ENCODE measurements at places on chromosomes 5 and 9.

GRCh38 chr5:142585451-142585850 is 100.4 kb downstream of the FGF1 start:
- no peak for DNase-seq

GRCh38 chr9:107299437-107299836 is 16.4 kb downstream of the RAD23B start:
- no peak for DNase-seq

GRCh38 chr5:74186356-74187315 is 453.9 kb downstream of the ENC1 start:
- DNase-seq = no peak

GRCh38 chr5:176703857-176704256 is 56.6 kb downstream of the TSPAN17 start:
- DNase-seq = no peak

- DNase-seq = no peak
Observed at GRCh38 chr5:33229216-33229615, 211.5 kb upstream of the TARS1 start.

- DNase-seq = no peak
Observed at GRCh38 chr9:136838314-136839228, 3.7 kb upstream of the AJM1 start.

- DNase-seq = no peak
Observed at GRCh38 chr5:95823738-95824609, 1.4 kb upstream of the GLRX start.

DNA sequence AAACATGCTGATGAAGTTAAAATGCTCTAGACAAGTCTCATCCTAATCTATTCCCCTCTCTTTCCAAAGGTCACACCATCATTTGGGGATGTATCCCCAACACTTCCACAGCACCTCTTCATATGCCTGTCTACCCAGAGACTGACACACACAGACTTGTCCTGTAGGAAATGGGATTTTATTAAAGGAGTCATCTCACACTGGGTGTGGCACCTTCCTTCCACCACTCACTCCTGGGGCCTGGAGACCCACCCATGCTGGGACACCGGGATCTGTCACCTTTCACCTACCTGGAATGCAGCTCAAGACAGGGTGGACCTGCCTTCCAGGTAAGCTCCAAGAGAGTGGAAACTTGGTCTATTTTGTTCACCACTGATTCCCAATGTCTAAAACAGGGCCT is 99.4 kb upstream of the HAND1 start:
- no peak for DNase-seq

- DNase-seq = no peak
Observed at GRCh38 chr9:109907810-109908458, 127.9 kb downstream of the PALM2AKAP2 start.

DNA sequence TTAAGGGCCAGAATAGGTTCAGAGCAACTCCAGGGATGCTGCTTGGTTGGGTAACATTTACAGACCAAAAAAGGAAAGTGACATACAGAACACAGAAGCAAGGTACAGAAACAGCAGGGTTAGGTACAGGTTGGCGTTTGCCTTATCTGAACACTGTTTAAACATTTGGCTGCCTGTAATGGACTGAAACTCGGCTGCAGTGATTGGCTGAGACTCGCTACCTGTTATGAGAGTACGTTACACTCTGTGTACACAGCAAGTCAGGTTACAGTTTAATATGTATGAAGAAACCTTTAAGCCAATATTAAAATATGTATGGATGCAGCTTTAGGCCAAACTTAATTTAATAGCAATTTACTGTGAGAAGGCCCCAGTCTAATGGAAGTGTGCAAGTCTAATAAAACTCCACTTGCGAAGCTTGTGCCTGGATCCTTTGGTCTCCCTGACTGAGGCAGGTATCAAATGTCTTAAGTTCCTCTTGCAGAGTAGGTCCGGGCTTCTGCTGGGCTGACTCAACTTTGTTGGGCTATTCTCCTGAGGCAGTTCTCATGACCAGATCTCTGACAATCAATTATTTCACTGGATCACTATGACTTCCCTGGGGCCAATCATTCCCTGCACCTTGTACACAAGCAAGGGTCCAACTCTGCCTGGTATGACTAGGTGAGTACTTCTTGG is 204.9 kb downstream of the ZNF462 start:
- no peak for DNase-seq

DNA sequence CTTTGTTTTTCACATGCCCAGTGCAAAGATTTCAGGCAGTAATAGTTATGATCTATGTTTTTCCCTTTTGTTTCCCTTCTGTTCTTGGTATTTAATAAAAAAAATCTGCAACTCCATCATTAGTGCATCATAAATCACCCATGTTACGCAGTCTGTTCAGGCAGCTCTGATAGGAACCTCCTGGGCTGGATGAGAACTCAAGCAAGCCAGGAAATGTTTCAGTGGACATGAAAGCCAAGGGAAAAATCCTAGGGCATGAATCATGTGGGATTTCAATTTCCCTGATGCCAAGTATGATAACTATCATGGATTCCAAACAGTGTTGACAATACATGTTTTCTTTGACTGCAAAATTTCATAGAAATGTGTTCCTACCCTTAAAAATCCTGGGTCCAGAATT is 119.7 kb upstream of the TARS1 start:
- no peak for DNase-seq

DNA sequence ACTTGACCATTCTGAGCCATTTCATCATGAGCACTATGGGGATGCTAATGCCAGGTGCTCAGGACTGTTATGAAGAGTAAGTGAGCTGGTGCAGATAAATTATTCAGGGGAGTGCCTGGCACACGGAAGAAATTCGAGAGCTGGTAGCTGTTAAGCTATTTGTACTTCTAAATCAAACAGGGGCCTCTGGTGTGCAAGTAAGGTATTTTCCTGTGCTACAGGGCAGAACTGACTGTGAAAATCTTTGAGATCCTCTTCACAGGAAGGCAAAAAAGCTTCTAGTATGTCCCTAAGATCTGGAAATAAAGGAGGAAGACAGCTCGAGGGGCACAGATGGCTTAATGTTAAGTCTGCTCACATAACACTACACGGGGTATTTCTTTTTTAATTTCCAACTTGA is 106.3 kb upstream of the SPOCK1 start:
- DNase-seq = no peak

- no peak for DNase-seq
Observed at GRCh38 chr5:13508559-13508958, 435.9 kb downstream of the DNAH5 start.

- DNase-seq = no peak
Observed at GRCh38 chr5:150574818-150575547, 65.5 kb upstream of the SYNPO start.

DNA sequence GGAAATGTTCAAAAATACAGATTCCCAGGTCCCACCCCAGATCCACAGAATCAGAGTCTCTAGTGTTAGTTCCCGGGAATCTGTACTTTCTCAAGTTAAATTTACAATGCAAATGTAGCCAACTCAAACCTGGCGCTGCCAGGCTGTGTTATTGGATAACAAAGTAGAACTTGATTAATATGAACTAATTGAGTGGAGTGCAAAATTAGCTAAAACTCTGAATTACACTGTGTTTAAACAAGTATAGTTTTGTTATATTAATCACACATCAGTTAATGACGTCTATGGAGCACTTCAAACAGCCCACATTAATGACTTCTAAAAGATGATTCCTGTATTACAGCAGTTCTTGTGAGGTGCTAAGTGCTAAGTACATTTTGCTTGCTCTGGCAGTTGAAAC is 32.4 kb upstream of the CYFIP2 start:
- no peak for DNase-seq

DNA sequence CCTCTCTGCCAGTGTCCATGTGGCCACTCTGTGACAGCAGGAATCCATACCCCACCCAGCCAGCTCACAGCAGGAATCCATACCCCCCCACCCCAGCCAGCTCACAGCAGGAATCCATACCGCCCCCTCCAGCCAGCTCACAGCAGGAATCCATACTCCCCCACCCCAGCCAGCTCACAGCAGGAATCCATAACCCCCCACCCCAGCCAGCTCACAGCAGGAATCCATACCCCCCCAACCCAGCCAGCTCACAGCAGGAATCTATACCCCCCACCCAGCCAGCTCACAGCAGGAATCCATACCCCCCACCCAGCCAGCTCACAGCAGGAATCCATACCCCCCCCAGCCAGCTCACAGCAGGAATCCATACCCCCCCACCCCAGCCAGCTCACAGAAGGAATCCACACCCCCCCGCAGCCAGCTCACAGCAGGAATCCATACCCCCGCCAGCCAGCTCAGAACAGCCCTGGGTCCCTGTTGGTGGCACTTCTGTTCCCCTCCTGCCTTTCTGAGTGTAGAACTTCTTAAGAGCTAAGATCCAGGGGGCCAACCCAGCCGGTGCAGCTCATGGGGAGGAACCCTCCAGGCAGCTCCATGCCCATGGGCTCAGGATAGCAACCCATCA is 8.4 kb upstream of the RXRA start:
- no peak for DNase-seq

- DNase-seq = no peak
Observed at GRCh38 chr9:103615994-103616393, 478.1 kb upstream of the SMC2 start.

- DNase-seq = no peak
Observed at GRCh38 chr5:124056991-124057723, 545.2 kb downstream of the CSNK1G3 start.

DNA sequence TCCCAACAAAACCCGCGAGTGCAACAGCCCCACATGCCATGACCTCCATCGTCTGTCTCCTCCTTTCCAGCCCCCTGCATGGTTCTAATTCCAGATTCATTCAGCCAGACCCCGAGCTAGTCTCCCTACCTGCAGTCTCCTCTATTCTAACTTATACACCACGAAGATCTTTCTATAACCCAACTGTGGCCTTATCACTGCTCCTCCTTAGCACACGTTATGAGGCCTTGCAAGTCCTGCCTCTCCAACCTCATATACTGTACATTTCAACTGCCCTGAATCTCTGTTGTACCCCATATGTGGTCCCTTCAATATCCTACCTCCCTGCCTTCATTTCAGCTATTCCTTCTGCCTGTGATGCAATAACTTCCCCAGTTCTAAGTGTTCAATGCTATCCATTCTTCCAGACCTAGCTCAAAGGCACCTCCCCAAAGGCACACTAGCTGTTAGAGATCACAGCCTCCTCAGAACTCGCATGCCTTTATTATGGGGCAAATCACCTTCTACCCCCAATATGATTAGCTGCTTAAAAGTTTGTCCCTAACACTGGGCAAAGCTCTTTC is 215.1 kb upstream of the TRIM32 start:
- DNase-seq = no peak

GRCh38 chr9:33620738-33621439 is 96.8 kb downstream of the ANKRD18B start:
- no peak for DNase-seq

DNA sequence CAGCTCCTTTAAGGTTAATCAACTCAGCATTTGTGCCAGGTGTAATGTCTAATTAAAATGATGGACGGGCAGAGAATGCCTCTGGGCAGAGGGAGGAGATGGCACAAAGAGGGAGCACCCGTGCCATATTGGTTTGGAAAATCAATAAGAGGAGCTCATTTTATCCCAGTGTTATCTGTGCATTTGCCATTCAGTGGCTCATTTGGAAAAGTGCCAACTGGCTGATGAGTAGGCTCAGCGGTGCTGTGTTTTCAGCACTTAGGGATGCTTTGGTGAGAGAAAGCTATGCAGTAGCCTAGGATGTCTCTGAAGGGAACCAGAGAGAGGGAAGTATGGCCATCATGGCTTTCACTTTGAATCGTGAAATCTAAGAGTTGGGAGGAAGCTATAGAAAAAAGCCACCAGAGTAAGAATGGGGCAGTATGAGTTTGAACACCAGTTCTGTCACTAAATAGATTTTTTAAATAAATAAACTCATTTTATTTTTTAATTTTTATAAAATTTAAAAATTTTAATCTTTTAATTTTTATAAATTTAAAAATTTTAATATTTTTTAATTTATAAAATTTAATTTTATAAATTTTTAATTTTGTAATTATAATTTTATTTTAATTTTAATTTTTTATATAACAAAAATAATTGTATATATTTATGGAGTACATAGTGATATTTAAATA is 472.8 kb downstream of the BRINP1 start:
- DNase-seq = no peak

DNA sequence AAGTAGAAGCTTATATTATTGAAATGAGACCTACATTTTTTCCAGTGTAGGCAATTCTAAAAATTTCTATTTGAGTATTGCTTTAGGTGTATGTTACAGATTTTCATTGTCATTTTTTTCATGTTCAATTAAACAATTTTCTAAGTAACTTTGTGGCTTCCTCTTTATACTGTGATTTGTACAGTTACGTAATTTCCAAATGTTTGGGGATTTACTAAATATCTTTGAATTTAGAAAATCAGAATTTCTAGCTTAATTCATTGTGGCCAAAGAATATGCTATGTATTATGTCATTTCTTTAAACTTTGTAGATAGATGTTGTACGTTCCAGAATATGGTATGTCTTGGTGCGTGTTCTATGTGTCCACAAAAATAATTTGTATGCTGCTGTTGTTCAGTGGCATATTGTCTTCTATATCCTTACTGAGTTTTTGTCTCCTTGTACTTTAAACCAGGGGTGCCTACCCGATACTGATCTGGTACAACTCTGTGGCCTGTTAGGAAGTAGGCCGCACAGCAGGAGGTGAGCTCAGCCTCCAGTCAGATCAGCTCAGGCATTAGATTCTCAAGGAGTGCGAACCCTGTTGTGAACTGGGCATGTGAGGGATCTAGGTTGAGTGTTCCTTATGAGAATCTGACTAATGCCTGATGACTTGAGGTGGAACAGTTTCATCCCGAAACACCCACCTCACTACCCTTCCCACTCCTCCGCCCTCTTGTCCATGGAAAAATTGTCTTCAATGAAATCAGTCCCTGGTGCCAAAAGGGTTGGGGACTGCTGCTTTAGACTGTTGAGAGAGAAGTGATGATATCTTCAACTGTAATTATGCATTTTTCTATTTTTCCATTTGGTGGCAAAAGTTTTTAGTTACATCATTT is 63.5 kb downstream of the UBE2R2 start:
- DNase-seq = no peak

DNA sequence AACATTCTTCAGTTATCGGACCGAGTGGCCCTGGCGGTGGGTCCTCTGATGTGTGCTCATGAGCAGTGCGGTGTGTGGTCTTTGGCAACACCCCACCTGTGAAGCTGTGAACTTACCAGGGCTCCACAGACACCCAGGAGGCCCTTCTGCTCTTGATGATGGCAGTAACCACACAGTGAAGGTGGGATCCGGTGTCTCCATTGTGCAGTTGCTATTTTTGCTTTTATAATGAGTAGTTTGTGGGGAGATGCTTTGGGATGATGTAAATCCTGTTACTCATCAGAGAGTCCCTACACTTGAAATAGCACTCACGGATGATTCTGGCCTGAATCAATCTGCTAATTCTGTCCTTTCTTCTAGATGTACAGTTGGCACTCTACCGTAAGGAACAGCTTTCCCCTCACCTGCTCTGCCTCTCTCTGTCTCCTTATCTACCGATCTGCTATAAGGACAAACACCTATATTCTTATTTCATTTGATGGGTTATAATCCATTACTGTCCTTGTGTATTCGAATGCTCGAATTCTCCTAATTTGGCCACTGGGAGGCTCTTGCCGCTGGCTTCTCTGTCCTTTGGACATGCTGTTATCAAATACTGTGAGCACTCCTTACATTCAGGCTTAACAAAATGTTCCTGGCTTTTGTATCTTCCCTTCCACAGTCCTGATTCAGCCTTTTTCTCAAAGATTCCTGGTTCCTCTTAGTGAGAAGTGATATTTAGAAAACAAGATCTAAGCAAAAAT is 20.2 kb downstream of the ATPSCKMT start:
- DNase-seq = no peak

All from stimulated activated CD8-positive, alpha-beta memory T cell treated with anti-CD3 and anti-CD28 coated beads, Interleukin-2, amount 100 ng/mL, for 1 hour (primary cell).